WERI-Rb-1 (cell line): ENCODE measurements at places on chromosomes 7 and 10.

DNA sequence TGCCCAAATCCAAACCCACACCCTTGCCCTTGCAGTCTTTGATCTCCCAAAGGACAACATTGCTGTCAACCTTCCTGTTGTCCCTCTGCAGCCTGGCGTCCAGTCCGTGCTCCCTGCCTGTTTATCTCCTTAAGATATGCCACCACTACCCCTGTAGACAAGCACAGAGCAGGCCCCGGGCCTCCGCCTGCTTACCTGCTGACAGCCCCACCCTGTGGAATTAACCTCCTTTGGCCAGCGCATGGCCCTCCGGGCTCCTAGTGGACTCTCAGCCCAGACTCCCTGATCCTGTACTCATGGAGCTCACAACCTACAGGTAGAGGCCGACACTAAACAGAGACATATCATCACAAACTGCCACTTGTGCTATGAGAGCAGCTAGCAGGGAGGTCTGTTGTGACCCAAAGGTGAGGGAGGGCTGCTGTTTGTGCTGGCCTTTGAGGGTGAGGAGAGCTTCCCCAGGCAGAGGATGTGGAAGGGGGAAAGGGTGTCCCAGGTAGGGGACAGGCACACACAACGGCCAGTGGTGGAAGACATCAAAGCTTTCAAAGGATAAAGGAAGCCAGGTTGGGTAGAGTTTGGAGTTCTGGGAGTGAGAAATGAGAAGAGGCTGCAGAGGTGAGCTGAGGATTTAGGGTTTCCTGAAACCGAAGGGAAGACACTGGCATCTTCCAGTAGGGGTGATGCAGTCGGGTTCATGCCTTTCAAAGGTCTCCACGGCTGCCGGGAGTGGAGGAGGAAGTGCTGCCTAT lies 174.5 kb upstream of the ZMIZ1 start:
- DNase-seq: no peak

GRCh38 chr7:77308792-77309191 lies 107.4 kb downstream of the GSAP start:
- no peak for DNase-seq

- DNase-seq: no peak
Measured at GRCh38 chr7:53768186-53768585, 732.8 kb downstream of the POM121L12 start.

DNA sequence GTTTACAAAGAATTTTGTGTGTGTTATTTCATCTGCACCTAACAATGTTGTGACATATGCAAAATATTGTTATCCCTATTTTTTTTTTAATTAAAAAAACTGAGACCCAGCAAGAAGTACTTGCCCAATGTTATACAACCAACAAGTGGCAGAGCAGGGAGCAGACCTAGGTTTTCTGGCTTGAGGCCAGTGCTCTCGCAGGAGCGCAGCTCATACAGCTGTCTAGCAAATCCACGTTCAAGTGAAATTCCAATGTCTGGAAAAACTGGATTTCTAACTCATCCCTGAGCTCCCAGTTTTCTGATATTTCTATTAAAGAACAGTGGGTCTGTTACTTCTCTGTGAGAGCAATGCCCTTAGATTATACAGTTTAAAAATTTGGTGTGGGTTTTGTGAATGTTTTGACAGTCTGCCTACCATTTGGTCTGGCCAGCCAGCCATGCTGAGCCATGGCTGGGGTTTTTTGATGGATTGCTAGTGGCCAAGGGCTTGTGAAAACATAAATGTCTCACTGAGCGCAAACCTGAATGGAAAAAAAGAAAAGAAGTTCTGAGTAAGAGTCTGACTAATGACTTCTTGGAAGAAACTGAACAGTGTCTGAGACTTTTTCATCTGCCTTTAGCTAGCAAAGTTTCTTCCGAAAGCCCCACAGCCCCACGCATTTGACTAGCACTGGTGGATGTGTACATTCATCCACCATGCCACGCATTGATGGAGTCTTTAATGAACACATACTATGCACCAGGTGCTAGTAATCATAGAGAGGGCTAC lies 15.4 kb upstream of the PRF1 start:
- no peak for DNase-seq

- no peak for DNase-seq
Measured at GRCh38 chr10:31359979-31360378, 41.0 kb downstream of the ZEB1 start.

GRCh38 chr10:25912866-25913265 lies 21.2 kb upstream of the MYO3A start:
- DNase-seq: no peak

- DNase-seq: peak; percentile 50
Measured at GRCh38 chr7:143892527-143893300, 9.3 kb downstream of the TCAF1 start.

- peak; percentile 92 for DNase-seq
Measured at GRCh38 chr10:91883549-91884444, 25.5 kb downstream of the FGFBP3 start.

- DNase-seq: peak; percentile 24
Measured at GRCh38 chr10:23157691-23158369, 34.3 kb upstream of the PTF1A start.

- DNase-seq: no peak
Measured at GRCh38 chr7:87712571-87712970, 84.4 kb downstream of the RUNDC3B start.

DNA sequence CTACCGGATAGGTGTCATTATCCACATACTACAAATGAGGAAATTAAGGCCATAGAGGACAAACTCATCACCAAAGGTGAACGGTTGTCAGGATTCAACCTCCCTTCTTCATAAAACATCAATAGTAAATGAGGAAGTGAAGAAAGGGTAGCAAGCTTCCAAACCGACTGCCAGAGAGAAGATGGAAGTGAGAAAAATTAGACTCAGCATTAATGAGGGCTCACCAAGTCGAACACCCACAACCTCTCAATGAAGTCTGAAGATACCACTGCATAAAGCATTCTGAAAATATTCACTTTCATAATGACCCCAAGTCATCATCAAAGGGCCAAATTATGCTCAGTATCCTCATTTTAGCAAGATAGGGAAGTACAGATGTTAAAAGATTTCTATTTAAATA lies 29.6 kb downstream of the ABCB4 start:
- DNase-seq: no peak

DNA sequence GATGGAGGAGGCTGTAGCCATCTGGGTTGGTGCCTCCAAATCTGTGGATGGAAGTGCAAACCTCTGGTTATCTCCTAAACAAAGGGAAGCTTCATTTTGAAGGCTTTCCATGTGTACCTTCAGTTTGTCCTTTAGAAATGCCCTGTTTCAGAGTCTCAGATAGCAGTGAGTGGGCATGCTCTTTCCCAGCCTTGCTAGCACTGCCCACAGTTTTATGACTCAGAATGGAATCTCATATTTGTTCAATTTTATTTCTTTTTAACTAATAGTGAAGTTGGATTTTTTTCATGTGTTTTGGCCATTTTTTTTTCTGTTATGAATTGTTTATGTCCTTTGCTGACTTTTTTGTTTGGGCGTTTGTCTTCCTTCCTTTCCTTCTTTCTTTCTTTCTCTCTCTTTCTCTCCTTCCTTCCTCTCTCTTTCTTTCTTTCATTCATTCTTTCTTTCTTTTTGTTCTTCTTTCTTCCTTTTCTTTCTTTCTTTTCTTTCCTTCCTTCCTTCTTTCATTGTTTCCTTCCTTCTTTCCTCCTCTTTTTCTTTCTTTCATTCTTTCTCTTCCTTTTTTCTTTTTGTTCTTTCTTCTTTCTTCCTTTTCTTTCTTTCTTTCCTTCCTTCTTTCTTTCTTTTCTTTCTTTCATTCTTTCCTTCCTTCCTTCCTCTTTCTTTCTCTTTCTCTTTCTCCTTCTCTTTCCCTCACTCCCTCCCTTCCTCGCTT lies 25.6 kb downstream of the PRF1 start:
- no peak for DNase-seq

- DNase-seq: no peak
Measured at GRCh38 chr10:103911021-103911459, 6.9 kb downstream of the STN1 start.
